Hematopoietic multipotent progenitor cell treated with erythropoietin and hydrocortisone succinate and interleukin-3 and kit ligand, for 17 days (in vitro differentiated cells): ENCODE measurements at places on chromosomes 5 and 9.
A peak's percentile ranks its signal among the peaks of the same experiment; 100 is the strongest.

DNA sequence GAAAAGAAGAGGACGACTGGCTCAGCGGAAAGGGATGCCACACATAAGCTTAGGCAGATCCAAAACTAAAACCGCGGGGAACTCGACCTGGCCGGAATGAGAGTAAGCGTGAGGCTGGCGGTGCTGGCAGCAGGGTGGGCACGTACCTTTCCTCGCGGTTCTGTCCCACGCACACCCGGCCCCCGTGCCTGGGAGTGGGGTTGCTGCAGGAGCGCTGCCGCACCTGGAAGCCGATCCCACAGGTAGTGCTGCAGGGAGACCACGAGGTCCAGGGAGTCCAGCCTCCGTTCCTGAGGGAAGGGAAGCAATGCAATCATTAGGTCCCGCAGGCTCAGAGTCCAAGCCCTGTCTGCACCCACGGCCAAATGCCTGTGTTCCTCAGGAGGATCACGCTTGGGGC is 427.0 kb downstream of the SEMA5A start:
- no peak for DNase-seq

DNA sequence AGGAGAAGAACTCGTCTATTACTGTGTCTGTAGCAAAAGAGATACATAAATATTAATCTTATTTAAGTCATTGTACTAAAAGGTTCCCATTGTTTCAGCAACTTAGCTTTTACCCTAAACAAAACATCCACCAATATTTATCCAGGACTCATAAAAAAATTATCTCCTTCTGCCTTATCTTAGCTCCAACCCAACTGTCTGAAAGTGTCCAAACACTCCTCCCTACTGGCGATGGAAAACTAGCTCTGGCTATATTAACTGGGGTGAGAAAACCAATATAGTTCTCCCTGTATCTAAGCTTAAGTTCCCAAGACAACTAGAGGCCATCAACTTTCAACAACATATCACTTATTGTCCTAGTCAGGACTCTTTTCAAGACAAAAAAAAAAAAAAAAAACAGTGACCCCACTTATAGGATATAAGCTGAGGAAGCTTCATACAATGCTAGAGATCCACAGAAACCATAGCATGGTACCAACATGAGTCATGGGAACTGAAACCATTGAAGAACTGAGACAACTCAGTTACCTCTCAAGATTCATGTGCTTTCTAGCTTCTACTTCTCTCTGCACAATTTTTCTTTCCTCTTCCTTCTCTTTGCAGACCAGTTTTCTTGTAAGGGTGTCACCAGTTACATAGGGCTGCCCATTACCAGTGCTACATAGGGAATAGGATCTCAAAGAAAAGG is 150.7 kb upstream of the RASA1 start:
- DNase-seq: no peak

DNA sequence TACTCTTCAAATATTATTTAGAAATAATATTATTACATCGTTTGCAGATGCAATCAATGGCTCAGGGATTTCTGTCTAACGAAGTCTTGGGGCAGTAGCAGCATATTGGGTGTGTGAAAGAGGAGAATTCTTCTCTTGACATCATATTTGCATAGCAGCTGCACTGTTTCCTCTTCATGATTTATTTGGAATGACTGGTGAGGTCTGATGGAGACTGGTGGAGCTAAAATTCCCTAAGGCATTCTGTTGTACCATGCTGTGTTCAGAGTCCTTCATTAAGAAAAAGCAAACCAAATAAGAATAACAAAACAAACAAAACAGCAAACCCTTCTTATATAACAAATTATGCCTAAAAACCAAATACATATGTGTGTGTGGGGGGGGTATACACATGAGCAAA is 177.6 kb downstream of the DIRAS2 start:
- DNase-seq: no peak

GRCh38 chr5:88660947-88661805 is 221.8 kb downstream of the MEF2C start:
- no peak for DNase-seq

- no peak for DNase-seq
Observed at GRCh38 chr9:98092613-98092931, 26.4 kb downstream of the TRIM14 start.

GRCh38 chr5:16180789-16181082 is 1.1 kb upstream of the MARCHF11 start:
- no peak for DNase-seq

- no peak for DNase-seq
Observed at GRCh38 chr5:60538955-60539866, 160.8 kb downstream of the DEPDC1B start.

DNA sequence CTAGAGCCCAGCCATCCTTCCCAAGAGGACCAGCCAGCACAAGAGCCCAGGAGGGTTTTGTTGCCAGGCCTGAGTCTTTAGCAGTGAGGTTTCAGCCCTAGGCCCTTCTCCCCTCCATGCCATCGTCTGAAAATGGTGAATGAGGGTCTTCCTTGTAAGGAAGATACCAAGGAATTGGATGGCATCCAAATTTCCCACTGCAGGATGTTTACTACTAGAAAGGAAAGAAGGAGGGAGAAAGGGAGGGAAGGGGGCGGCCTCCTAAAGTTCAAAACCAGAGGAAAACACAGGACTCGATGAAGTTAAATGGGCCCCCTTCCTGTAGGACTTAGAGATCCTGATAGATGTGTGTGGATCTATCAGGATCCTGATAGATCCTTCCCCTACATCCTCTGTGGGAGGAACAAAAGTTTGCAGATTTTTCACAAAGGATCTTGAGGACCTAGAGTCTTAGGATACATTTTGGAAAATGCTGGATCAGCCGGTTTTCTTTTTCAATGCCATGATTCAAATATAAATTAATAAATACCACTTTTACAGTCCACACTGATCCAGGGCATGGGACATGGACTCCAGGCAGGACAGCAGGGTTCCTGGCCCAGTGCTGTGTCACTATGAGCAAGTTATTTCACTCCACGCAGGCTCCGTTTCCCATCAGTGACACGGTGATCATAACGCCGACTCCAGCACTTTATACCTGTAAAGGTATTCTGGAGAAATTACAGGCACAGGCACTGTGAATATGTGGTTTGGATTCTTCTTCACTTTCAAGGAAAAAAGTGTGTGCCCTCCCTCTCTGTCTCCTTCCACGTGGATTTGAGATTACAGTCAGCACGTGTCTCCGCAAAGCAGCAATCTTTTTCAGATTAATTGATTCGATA is 40.9 kb downstream of the C5orf15 start:
- no peak for DNase-seq

GRCh38 chr9:131008563-131008908 is 438 bp upstream of the LAMC3 start:
- no peak for DNase-seq

- no peak for DNase-seq
Observed at GRCh38 chr5:53243403-53243802, 133.8 kb upstream of the MOCS2 start.

DNA sequence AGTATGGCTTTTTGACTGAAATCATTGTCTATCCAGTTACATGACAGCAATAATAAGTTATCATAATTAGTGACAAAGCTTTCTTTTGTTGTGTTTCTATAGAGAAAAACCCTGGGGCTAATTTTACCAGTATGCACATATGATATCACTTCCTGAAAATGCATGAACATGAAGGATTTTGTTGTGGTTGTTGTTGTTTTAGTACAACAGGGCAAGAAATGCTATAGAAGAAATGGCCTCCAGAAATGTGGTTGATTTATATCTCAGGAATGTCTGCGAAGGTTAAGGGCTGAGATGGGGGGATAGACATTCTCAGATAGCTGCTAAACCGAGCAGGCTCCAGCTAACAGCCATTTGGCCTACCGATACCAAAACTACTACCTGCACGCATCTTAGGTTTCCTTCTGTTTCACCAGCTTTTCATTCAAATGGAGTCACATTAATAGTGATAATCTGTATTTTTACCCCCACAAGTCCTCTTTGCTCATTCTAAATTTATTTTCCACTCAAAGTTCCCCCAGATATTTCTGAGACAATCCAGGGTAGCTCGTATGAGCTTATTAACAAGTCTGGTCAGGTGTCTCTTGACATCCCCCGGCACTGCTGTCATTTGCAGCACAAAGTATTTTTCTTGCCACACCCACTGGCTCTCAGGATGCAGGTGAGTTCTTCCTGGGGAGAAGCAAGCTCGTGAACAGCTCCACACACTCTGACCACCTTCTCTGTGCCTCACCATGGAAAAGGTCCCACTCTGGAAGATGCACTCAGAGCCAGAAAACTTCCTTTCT is 232.4 kb upstream of the GAS1 start:
- no peak for DNase-seq

- no peak for DNase-seq
Observed at GRCh38 chr5:110477911-110478310, 248.6 kb downstream of the TMEM232 start.

GRCh38 chr5:88799938-88800535 is 82.9 kb downstream of the MEF2C start:
- no peak for DNase-seq

- no peak for DNase-seq
Observed at GRCh38 chr9:27193886-27194285, 84.9 kb downstream of the TEK start.

- DNase-seq: no peak
Observed at GRCh38 chr9:9102295-9102694, 1302.7 kb upstream of the DMAC1 start.

- no peak for DNase-seq
Observed at GRCh38 chr9:89356782-89357181, 38.5 kb downstream of the SECISBP2 start.

GRCh38 chr5:40879163-40879942 is 29.9 kb upstream of the C7 start:
- peak; percentile 56 for DNase-seq

- no peak for DNase-seq
Observed at GRCh38 chr9:32339424-32339823, 45.0 kb upstream of the ACO1 start.

- no peak for DNase-seq
Observed at GRCh38 chr5:154010660-154011059, 28.1 kb downstream of the FAM114A2 start.

- no peak for DNase-seq
Observed at GRCh38 chr5:89436464-89436863, 553.5 kb upstream of the MEF2C start.

- DNase-seq: no peak
Observed at GRCh38 chr5:96509721-96510350, 76.8 kb upstream of the PCSK1 start.

- DNase-seq: no peak
Observed at GRCh38 chr5:121834021-121834420, 17.7 kb upstream of the FTMT start.

DNA sequence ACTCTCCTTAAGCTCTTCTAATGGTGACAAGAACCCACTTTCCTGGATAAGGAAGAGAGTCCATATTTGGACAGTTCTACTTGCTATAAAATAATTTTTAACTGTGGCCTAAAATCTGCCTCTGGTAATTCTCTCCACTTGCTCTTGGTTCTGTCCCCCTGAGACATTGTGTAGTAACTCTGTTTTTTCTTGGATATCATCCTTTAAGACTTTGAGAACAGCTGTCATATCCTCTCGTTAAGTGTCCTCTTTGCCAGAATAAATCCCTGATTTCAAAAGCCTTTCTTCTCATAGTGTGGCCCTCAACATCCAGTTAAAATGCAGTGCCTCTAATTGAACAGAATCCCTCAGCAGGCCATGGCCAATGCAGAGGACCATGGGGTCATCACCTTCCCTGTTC is 101.5 kb downstream of the ARHGEF28 start:
- DNase-seq: no peak

DNA sequence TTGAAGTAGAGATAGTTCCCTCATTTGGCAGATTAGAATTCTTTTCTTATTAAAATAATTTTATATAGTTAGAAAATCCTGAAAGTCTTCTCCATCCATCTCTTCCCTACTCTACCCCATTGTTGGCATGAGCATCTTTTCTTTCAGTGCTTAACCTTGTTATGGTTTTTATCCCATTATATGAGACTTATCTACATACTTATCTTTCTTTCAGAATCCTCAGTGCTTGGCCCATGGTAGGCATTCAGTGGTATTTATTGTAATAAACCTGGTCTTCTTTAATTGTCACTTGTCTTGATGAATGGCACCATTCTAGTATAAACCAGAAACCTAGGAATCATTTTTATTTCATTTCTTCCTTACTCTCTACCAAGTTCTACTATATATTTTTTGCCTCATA is 169.8 kb upstream of the TLX3 start:
- no peak for DNase-seq

GRCh38 chr9:121662891-121663580 is 11.6 kb downstream of the DAB2IP start:
- DNase-seq: no peak

- DNase-seq: peak; percentile 46
Observed at GRCh38 chr5:44809215-44809955, 638 bp downstream of the MRPS30 start.

- DNase-seq: no peak
Observed at GRCh38 chr9:87198716-87199115, 251.4 kb upstream of the GAS1 start.

GRCh38 chr9:134293611-134294152 is 32.6 kb upstream of the RXRA start:
- no peak for DNase-seq

DNA sequence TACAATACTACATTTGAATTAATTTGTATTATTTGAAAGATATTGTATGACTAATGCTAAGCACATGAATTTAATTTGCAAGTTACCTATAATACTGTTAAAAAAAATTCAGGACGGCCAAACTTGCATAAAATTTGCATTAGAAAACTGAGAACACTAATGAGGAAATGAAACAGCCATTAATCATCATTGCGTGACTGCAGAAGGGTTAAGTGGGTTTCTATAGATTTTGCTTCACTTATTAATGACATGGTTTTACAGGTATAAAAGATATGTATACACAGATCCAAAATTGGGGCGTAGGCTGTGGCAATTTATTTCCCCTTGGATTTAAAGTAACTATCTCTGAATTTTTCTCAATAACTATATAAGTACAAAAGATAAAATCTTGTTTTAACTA is 882.6 kb downstream of the PTPRD start:
- DNase-seq: no peak

GRCh38 chr5:1633605-1634336 is 110.0 kb upstream of the LPCAT1 start:
- no peak for DNase-seq

- no peak for DNase-seq
Observed at GRCh38 chr5:39164016-39164415, 55.3 kb downstream of the FYB1 start.

- no peak for DNase-seq
Observed at GRCh38 chr9:90986161-90986560, 184.5 kb downstream of the SYK start.
